Caki2 (cell line): ENCODE measurements at places on chromosomes 3 and 15.
A peak's percentile ranks its signal among the peaks of the same experiment; 100 is the strongest.

GRCh38 chr3:117846238-117846637 is 1136.7 kb downstream of the TUSC7 start:
- DNase-seq = no peak

GRCh38 chr3:186144257-186144656 is 35.4 kb upstream of the ETV5 start:
- no peak for DNase-seq

- DNase-seq = no peak
Observed at GRCh38 chr3:195556390-195556789, 13.3 kb upstream of the PPP1R2 start.

- DNase-seq = no peak
Observed at GRCh38 chr15:69718916-69719315, 266.3 kb downstream of the RPLP1 start.

DNA sequence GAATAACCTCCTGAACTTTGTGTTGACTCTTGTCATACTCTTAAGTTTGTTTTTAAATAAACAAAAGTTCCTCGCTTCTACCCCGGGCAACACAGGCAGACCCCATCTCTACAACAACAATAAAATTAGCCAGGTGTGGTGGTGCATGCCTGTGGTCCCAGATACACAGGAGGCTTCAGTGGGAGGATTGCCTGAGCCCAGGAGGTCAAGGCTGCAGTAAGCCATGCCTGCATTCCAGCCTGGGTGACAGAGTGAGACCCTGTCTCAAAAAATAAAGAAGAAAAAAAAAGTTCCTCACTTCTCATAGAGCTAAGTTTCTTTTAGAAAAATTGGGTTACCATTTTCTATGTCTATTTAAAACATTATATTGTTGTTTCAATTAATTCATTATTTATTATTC is 29.2 kb downstream of the HDGFL3 start:
- DNase-seq = no peak

- no peak for DNase-seq
Observed at GRCh38 chr15:42343596-42344232, 15.6 kb upstream of the CAPN3 start.

DNA sequence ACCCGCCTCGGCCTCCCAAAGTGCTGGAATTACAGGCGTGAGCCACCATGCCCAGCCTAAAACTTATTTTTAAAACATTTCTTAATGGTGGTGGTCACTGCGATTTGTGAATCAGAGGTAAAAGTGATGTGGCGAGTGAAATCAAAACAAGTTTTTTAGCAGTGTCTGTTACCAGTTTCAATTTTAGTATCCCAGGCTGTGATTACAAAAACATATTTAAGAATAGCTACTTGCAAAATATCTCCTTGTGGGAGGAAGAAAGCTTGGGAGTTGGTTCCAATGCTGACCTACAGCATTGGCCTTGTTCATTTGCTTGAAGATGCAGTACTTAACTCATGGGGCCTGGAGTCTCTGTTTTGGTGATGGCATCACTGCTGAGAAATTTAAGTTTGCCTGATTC is 4.5 kb downstream of the RAB7A start:
- no peak for DNase-seq

DNA sequence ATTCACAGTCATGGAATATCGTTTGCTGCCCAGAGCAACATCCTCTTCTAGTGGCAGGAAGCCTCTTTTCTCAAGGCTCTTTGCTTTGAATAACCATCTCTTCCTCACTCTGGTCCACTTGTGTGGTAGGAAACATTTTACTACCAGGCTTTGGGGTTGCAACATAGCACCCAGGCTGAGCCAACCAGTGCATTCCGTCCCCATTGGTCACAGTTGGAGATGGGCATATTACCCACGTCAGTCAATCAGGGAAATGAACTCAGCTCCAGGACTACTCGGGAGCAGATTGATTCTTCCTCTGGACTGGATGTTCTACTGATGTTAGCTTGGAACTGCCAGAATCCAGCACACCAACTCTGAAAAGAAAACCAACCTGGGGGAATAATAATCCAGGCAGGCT is 4.2 kb upstream of the PEX5L start:
- DNase-seq = no peak

- no peak for DNase-seq
Observed at GRCh38 chr3:150733936-150734794, 28.8 kb downstream of the SIAH2 start.

- DNase-seq = no peak
Observed at GRCh38 chr3:86653661-86654205, 337.2 kb downstream of the VGLL3 start.

DNA sequence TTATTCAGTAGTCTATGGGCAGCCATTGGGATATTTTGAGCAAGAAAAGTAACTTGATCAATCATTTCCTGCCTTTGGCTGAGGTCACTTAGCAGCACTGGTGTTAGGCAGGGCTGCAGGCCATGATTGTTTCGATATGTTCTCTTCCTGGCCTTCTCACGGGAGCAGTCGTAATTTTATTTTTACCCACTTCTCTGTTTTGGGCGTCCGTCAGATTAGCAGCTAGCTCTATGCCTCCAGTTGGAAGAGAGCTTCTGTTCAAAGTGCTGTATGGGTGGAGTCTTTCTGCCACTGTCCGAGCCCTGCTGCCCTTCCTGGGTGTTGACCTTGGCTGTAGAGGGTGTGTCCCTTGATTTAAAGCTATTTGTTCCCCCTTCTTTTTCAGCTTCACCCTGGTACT is 123.4 kb upstream of the ROPN1 start:
- DNase-seq = no peak

DNA sequence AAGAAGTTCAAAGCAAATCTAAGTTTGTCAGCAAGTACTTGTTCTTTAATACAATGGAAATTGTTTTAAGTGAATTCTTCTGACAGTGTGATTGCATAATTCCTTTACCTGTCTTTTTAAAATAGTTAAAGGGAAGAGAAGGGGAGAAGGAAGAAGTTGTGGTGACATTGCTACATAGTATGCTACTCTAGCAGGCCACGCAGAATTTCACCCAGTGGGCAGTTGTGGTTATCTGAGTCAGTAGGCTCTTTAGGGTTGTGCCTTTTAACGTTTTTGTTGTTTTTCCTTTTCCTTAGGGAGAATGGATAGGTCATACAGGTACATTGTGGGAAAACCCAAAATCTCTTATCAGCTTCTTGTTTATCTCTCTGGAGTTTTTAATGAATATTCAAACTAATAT is 40.4 kb downstream of the KIF15 start:
- no peak for DNase-seq

- no peak for DNase-seq
Observed at GRCh38 chr3:135851201-135852081, 114.1 kb upstream of the PPP2R3A start.

- peak; percentile 50 for DNase-seq
Observed at GRCh38 chr3:111732252-111732879, 126.7 kb upstream of the PHLDB2 start.

GRCh38 chr3:103169289-103169688 is 734.5 kb downstream of the ZPLD1 start:
- no peak for DNase-seq

- peak; percentile 69 for DNase-seq
Observed at GRCh38 chr15:38072348-38073177, 138.1 kb downstream of the TMCO5A start.

DNA sequence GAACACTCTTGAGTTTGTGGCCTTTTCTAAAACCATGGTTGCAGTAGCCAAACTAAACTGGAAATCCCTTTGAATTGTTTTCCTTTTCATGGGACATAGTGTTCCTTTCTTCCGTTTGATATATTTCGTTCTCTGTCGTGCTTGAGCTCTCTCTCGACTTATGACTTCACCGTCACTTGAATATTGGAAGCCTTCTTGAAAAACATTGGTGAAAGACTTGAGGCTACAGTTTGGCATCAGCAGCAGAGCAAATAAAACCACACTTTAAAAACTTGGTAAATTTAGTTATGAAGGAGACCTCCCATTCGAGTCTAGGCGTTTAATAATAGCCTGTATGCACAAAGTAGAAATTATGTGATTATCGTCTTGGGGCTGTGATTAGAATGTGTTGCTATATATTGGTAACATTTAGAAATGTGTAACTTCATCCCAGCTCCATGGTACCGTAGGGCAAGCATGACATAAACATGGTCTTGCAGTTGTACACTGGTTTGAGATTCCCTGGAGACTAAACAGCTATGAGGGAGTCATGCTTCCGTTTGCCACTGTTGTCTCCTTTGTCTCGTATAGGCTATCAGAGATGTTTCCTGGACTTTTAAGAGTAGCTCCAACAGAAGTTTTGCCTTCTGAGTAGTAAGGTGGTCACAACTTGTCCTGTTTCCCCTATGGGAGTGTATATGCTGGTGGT is 122.3 kb downstream of the PTPRG start:
- DNase-seq = no peak

- DNase-seq = no peak
Observed at GRCh38 chr3:133294253-133294652, 105.6 kb upstream of the BFSP2 start.

- no peak for DNase-seq
Observed at GRCh38 chr3:151384741-151385174, at the start of gene P2RY12. P2RY12 (minus strand) TSS chr3:151384753; CDS start chr3:151338845, 45,908 bp downstream.

DNA sequence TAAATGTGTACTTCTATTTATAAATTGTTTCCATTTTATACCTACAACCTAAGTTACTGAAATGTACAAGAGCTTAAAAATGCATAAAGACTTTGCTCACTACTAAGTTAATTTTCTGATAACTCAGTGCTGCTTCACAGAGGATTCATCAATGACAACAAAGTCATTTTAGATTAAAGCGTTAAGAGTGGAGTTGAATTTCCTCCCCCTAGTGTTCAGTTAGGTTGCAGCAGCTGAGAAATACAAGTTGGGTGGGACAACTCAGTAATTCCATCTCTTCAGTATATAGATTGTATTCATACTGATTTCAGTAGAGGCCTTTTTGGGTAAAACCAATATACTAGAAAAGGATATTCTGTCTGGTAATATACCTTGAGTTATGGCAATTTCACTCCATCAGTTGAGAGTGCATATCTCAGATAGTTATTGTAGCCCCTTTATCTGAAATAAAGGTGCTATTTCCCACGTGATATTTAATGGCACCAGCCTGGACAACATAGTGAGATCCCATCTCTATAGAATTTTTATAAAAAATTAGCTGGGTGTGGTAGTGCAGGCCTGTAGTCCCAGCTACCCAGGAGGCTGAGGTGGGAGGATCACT is 6.9 kb upstream of the RPL35A start:
- DNase-seq = no peak

- no peak for DNase-seq
Observed at GRCh38 chr3:117898722-117899522, 1135.7 kb downstream of the IGSF11 start.

DNA sequence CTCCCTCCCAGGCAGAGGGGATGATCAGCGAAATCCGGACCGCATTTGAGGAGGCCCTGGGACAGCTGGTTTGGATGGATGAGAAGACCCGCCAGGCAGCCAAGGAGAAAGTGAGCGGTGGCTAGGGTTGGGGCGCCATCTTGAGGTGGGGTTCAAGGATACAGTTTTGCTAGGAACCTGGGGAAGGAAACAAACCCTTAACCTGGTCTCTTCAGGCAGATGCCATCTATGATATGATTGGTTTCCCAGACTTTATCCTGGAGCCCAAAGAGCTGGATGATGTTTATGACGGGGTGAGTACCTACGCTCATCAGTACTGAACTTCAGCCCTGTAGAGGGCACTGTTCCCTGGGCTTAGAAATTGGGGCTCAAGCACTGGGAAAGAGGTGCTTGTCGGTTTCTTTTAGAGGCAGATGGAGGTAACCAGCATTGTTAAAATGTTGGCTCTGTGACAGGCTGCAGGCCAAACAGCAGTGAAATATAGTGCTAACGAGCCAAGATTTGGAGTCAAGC is 9.6 kb upstream of the PSMD2 start:
- DNase-seq = peak; percentile 33

DNA sequence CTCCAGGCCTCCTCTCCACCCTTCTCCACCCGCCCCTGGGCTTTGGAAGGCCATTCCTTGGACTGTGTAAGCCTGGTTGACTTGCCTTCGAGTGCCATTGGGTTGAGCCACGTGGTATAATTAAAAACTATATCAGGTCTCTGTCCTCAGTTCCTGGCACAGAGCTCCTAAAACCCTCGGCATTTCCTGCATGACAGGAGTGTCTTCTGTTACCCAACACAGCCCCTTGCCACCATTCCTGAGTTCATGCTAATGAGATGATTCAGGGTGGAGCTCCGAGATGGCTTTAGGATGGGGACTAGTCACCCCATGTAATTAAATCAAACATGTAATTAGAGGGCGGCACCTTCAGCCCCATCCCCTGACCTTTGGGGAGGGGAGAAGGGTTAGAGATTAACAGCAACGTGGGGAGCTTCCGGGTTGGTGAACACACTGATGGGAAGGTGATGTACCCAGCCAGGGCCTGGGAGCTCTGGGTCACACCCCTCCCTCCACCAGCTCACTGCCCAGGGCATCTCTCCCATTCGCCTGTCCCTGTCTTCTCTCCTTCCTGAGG is 256.4 kb downstream of the FAM43A start:
- DNase-seq = no peak

- no peak for DNase-seq
Observed at GRCh38 chr3:22360970-22361369, 610.0 kb upstream of the ZNF385D start.

GRCh38 chr3:105700575-105700974 is 168.2 kb downstream of the CBLB start:
- no peak for DNase-seq

DNA sequence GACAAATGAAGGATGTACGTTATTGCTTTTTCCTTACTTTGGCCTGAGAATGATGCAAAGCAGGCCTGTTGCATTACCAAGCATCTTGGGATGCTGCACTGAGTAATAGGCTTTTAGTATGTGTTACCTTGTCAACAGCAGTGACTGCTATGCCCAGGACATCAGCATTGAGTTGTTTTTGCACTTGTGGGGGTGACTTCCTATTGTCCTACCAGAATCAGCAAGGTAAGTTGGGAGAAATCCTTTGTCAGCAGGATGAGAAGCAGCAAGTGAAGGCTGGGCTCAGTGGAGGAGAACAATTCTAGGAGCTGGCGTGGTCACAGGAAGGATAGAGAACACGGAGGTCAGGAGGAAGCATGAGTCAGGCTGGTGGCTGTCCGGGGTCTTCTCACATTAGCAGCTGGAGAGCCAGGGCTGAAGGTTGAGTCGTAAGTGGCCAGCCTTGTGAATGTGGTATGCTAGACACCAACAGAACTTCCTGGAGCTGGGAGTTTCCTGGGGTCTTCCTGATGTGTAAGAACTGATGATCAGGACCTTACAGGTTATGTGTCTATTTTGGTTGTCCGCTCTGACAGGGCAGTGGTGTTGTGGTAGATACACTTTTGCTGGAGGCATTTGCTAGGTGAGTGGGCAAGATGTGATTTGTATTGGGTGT is 142.7 kb downstream of the FNDC3B start:
- DNase-seq = peak; percentile 75
